ENCODE measurements at places on chromosomes 5 and 9.

DNA sequence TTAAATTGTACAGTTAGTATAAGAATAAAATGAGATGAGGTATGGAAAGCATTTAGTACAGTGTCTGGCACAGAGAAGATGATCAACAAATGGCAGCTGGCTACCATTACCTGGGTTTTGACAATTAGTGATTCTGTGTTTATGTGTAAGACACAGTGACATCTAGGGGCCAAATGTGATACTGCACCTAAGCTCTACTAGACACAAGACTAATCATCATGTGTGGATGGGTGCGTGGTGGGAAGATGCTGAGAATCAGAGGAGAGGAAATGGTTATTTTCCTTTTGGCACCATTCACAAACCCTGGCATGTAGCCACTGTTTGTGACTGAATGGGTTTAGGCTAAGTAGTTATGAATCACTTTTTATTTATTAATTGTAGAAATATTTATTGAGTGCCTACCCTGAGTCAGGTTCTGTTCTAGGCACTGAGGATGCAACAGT is 109.8 kb upstream of the TBC1D2 start:
- peak; percentile 29 for DNase-seq

GRCh38 chr9:127801955-127802575 is 617 bp upstream of the FPGS start:
- DNase-seq, result no peak

- DNase-seq, result no peak
These were observed 118.4 kb downstream of the PAM start for GRCh38 chr5:102873379-102873932.

DNA sequence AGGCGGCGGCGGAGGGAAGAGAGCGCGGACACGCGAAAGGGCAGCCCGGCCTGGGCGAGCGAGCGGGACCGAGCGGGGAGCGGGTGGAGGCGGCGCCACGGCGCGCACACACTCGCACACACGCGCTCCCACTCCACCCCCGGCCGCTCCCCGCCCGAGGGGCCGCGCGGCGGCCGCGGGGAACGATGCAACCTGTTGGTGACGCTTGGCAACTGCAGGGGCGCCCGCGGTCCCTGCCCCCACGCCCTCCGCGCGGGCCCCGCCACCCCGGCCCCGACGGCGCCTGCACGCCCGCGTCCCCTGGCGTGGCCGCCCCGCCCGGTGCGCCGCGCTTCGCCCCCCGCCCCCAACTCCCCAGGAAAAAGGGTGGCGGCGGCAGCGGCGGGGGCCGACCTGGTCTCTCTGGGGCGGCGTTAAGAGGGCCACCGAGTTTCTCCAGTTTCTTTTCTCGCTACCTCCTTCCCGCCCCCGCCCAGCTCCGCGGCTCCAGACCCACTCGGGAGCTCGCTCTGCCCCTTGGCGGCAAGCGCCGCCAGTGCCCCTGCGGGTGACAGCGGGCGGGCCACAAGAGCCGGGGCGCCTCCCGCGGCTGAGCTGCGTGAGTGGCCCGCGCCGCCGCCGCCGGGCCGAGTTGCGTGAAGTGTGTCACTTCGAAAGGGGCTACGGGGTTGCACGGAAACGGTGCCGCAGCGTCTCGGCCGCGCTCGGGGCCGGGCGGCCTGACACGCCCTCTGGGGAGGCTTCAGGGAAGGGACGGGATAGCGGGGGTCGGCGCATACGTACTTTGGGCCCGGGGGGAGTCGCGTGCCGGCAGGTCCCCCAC is at the start of gene NR3C1:
NR3C1 (minus strand) TSS at position 94 of the 823 bp plus-strand sequence. CDS start 2,847 bp downstream, outside the sequence.
- peak; percentile 85 for DNase-seq

- DNase-seq, result no peak
These were observed 33.3 kb downstream of the DMRT2 start for GRCh38 chr9:1083325-1083913.

DNA sequence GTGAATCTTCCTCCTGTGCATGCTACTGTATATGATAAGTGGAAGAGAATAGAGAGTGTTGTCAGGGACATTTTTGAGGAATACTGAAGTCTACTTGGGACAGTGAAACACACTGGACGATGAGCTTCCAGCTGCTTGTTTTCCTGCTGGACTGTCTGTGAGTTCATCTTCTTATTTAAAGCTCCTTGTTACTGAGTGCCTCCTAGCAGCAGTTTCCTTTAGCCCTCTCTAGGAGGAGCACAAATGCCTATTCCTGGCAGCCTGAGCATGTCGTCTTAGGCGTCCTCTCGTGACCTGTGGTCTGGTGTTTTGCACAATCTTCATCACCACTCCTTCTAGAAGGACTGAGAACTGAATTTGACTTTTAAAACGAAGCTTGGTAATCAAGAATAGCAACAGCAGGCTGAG is 43.8 kb downstream of the ANKRD33B start:
- peak; percentile 34 for DNase-seq

DNA sequence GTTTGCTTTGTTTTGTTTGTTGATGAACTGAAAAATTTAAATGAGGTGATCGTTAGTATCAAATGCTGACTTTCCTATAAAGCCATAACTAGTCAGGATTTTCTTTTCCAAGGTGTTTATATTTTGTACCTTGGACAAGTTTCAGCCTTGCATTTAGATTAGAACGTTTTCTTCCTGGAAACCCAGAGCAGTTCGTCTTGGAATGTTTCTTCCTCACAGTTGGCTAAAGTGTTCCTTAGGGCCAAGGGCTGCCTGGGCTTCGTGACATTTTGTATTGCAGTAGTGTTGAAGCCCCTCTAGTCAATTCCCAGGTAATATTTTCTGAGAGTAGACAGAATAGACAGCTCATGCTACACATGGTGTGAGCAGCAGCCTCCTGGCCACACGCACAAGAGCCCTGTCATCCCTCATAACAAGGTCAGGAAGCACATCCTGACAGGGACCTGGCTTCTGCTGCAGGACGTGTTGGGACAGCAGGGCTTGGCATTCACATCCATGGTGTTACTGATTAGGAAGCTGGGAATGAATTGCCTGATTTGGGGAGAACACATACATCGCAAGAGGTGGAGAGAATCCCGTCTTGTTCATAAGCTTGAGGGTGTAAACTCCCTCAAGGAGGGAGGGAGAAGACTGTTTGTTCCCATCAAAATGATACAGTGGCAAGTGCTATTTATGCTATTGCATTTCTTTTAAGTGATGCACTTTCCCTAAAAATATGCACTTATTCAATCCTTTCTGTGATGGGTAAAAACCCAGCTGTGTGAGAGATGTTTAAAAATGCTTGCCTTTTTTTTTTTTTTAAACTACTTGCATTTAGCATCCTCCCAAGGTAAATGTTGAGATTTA is 31.7 kb downstream of the FUBP3 start:
- no peak for DNase-seq

DNA sequence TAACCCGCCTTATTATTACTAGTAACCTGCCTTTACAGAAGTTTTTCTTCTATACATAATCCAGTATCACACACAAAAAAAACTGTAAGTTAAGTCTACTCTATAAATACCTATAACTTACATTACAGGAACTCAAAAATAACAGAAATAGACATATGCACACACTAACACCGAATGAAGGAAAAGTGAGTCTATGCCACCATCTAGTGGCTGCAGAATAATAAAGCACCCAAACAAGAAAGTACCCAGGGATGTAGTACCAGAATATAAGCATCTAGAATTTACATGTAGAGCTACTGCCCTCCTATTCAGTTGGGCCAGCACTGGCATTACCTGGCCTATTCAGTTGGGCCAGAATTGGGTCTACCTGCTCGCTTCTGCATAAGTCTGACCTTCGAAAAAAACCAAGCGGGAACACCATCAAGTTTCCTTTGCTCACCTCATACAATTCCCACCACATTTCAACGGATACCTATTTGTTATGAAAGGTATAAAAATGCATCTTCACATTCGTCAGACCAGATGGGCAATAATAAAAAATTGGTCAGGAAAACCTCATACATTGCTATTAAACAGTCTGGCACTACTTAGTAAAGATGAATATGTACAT is 4.0 kb upstream of the NIPSNAP3A start:
- DNase-seq, result no peak

GRCh38 chr5:67552773-67553172 is 356.2 kb upstream of the CD180 start:
- no peak for DNase-seq

DNA sequence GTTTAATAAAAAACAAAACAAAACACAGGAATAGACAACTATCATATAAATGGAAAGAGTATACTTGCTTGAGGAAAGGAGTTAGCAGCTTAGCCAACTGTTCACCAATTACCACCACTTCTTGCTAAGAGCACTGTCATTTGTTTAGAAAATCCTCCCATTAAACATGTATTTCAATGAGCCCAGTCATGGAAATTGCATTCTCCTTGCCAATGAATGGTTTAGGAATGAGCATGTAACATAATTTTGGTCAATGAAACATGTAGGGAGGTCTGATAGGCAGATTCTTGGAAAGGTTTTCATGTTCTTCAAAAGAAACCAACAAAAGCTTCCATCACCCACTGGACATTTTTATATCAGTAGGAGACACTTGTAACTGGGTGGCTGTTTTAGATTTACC is 502.8 kb upstream of the PAPPA start:
- no peak for DNase-seq

DNA sequence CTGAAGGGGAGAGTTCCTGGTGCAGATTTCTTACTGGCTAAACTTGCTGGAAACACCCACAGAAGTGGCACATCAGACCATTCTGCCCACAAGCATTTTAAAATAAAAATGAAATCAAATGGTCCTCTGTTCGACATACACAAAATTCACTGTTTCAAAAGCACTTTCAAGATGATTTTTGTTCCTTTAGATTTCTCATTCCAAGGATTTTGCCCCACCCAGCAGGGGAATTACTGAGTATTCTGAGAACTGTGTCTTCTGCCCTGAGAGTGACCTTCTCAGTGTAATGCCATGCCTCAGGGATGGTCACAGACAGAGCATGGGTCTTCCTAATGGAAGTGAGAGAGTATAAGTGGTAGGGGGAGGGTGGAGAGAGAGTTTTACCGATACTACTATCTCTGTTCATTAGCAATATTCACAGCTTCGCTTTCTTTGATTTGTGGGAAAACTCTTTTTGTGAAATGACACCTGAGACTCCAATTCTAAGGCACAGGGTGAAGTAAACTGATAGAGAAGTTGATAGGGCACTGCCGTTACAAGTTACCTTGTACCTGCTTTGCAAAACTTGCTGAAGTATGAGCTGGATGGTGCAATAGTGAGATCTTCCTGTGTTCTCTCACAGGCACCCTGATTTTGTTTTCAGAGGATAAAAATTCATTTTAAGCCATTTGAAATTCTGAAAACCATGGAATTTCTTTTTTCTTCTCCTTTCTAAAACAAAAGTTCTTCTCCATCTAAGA is 95.8 kb upstream of the CD180 start:
- no peak for DNase-seq

DNA sequence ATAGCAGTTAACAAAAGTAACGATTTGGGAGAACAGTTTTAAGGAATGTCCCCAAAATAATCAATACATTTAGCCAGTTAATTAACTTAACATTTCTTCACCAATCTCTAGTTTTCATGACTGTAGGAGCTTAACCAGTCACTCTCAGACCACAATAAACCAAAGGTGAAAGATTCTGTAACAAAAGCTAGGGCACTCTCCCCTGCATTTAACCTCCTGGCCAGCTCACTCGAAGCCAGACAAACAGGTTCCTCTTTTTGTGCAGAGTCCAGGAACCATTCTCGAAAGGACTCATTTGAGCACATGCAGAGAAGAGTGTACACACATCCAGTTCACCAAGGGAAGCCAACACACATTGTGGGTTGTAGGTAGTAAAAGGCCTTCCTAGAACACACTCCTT is 6.5 kb downstream of the IL7R start:
- DNase-seq, result no peak

- no peak for DNase-seq
These were observed 80.3 kb upstream of the SLC25A51 start for GRCh38 chr9:37984278-37984671.

GRCh38 chr9:694403-695154 is 146.9 kb upstream of the DMRT1 start:
- DNase-seq, result no peak

- no peak for DNase-seq
These were observed 60.3 kb downstream of the TTC39B start for GRCh38 chr9:15246708-15247107.

DNA sequence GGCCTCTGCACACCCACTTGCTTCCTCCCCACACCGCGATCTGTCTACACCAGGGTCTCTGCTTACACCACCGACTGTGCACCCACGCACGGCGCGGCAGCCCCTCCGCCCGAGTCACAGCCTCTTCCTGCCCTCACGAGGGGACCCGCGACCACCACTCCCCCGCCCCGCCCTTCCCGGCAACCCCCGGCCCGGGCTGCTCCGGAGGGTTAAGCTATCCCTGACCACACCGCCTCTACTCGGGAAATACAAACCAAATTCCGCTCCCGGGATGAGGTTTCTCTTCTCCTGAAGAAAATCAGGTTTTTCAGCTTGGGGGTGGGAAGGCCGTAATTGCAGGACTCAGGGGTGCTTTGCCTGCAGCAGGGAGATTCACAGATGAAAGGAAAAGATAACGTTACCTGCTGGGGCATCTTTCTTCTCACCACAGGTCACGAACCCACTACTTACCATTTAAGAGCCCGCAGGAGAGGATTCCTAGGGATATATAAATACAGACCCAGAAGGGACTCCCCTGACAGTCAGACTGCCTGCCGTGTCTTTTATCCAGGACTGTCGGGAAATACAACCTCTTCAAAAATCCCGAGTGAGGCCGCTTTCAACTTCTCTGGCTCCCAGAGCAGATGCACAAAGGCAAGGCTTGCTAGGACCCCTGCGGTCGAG is 63.5 kb downstream of the ROR2 start:
- DNase-seq, result no peak

DNA sequence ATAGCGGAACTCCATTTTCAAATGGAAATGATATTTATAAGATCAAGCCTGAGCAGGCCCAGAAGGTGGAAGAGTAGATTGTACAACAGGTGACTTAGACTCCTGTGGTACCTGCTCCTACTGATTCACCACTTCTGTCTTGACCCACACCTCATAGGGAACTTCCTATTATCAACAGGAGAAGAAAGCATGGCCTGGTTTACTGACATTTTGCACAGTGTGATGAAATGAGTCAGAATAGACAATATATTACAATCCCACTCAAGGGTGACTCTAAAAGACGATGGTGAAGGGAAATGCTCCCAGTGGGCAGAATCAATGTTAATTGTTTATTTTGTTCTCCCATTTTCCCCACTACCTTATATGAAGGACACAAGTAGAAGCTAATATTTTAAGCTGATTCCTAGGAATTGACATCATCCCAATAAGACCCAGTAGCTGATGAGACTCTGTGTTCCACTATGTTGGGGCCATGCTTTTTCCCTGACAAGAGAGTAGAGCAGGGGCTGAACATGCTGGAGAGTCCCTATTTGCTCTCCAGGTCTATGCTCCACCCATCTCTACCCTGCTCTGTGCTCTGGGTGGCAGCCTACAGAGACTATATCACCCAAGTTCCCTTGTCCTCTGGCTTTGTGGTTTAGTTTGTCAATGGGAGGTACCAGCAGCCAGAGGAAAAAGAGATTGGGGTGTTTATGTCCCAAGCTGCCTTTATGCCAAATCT is 163.4 kb upstream of the FSTL4 start:
- no peak for DNase-seq

DNA sequence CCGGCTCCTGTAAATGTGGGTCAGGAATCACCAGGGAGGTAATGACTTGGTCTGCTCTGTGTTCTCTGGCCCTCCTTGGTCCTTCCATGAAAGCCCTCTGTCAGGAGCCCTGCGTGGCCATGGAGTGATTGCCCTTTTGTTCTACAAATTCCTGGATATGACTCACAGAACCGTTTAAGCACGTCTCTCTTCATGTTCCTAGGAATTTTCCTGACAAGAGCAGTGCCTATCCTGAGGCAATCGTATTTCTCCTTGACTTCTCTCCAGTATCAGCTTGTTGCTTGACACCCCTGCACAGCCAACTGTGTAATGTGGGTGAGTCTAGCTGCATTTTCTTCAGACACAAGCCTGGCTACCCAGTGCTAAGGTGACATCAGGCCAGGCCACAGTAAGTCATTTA is 274.3 kb upstream of the ZNF462 start:
- no peak for DNase-seq

Measured in activated naive CD4-positive, alpha-beta T cell treated with anti-CD3 and anti-CD28 coated beads, Interleukin-2, amount 50 U/mL, for 72 hours (primary cell).